T-cell (primary cell): ENCODE measurements at places on chromosomes 6 and 20. TPM values are rescaled to one million over a fixed set of nuclear protein-coding genes. Genes with fewer than 3 reads are reported as not detected.
A peak's percentile ranks its signal among the peaks of the same experiment; 100 is the strongest.

DNA sequence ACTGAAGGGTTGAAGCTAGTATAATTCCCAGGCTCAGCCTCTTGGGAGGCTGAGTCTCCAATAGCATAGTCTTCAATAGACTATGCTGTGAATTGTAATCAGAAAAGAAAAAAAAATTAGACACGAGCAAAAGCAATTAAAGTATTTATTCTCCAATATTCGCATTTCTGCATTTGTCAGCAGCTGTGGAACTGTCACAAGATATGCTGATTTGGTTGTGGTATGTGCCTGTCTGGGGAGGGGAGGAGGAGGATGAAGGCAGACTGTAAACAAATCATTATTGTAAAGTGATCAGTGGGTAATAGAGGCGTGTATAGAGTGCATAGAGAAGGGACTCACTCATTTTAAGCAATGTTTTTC is 10.1 kb upstream of the BICRAL start:
- DNase-seq: peak; percentile 25

DNA sequence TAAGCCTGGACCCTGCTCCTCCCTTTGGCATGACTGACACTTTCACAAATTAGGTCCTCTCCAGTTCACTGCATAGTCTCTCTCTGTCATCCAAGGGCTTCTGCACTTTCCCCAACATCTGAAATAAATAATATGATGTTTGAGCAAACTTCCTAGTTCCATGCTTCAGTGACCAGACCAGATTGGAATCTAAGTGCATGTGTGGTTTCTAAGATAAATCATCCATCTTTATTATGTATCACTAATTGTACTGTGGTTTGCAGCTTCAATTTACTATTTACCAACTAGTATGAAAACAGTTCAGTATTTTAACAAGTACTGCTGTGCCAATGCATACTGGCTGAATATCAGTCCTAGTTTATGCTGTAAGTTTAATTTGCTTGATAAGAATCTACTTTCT is 18.7 kb downstream of the SESN1 start:
- no peak for DNase-seq

GRCh38 chr20:56697476-56697875 is 68.4 kb downstream of the TFAP2C start:
- DNase-seq: no peak

DNA sequence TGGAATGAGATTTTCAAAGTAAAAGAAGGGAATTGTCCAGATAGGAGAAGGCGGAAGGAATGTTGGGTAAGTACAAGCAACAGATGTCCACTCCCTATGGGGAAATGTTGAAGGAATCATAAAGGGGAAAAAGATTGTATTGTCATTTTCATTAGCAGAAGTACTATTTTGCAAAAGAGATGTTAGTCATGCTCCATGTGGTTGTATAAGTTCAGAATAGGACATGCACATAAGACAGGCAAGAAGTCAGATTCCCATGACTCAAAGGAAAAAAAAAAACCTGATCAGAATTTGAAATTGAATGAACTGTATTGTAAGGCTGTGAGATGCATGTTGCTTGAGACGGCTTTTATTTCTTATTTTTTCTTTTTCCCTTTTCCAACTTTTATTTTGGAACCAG is 36.8 kb downstream of the GRM1 start:
- DNase-seq: no peak

DNA sequence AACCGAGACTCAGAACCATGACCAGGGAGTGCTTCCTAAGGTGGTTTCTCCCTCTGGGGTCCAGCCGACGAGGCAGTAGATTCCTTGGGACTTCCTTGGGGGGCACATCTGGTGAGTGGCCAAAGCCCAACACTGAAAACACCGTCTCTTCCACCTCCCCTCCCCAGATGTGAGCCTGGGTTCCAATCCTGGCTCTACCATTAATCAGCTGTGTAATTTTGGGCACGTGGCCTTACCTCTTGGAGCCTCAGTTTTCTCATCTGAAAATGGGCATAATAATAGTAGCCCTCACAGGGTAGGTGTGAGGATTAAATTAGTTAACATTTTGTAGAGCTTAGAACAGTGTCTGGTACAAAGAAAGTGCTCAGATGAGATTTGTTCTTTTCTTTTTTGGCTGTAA is 5.5 kb downstream of the FAM110A start:
- DNase-seq: no peak

E2F1 gene
- 6.1 TPM for total RNA-seq

TXLNB gene
- 0.92 TPM for total RNA-seq

LY6G6F gene
- total RNA-seq: not detected

ADAT2 gene
- 15.8 TPM for total RNA-seq

PRDM1 gene
- 108 TPM for total RNA-seq

BNIP5 gene
- not detected for total RNA-seq

PGBD1 gene
- total RNA-seq: 1.2 TPM

B3GALT4 gene
- 16.2 TPM for total RNA-seq

TENT5A gene
- 3.2 TPM for total RNA-seq

BEND6 gene
- total RNA-seq: not detected
